ENCODE measurements at places on chromosomes 1 and 21.
A peak's percentile ranks its signal among the peaks of the same experiment; 100 is the strongest.

DNA sequence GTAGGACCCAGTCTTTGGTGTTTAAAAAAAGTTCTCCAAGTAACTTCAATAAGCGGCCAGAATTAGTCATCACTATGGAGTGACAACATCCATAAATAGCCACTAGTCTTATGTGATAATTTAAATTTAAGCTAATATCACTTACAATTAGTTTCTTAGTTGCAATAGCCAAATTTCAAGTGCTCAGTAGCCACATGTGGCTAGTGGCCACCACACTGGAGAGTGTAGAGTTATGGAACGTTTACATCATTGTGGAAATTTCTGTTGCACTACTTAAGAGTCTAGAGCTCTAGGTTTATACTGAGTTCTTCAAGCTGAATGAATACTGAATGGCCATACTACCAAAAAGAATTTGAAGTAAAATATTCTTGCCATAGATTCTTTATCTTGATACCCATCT lies 121.1 kb downstream of the RUNX1 start:
- no peak for DNase-seq

DNA sequence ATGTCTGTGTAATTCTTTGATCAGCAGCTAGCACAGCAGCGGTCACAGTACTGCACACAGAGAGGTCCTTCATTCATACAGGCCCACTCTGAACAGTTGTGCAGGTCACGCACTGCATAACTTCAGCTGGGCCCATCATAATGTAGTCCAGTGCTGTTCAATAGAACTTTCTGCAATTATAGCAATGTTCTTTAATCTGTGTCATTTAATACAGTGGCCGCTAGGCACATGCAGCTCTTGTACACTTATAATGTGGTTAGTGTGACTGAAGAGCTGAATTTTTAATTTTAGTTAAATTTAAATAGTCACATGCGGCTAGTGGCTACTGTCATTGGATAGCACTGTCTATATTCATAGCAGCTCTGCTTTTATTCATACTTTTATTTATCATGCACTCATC lies 48.7 kb upstream of the NFASC start:
- no peak for DNase-seq

DNA sequence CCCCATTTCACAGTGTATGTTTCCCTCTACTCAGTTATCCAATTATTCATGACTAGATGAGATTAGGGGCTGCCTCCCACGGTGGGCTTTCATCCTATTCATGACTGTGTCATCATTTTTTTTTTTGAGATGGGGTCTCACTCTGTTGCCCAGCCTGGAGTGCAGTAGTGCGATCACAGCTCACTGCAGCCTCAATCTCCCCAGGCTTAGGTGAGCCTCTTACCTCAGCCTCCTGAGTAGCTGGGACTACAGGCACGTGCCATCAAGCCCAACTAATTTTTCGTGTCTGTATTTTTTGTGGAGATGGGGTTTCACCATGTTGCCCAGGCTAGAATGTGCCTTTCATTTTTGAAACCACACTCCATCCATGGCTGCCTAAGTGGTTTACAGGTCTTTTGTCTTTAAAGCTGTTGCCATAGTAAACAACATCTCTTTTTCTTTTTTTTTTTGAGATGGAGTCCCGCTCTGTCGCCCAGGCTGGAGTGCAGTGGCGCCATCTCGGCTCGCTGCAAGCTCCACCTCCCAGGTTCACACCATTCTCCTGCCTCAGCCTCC lies 60.0 kb downstream of the PIK3CD start:
- DNase-seq: no peak

GRCh38 chr1:219433001-219433400 lies 179.9 kb downstream of the ZC3H11B start:
- no peak for DNase-seq

DNA sequence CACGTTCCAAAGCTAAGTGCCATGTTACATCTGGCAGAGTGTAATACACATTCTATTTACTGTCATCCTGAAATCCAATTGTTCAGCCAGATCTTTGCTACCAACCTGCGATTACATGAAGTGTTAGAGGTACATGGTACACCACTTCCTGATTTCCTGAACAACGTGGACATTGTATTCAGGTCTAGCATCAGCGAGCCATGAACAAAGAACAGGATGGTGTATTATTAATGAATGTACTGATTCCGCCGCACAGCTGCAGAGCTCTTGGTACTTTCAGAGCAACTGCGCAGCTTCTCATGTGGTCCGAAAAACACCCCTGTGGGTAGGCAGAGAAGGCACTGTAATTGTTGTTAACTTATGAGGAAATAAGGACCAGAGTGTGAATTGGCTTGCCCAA lies 511.4 kb downstream of the AJAP1 start:
- no peak for DNase-seq

- DNase-seq: no peak
These were observed 5.1 kb upstream of the SYTL1 start for GRCh38 chr1:27336756-27337155.

DNA sequence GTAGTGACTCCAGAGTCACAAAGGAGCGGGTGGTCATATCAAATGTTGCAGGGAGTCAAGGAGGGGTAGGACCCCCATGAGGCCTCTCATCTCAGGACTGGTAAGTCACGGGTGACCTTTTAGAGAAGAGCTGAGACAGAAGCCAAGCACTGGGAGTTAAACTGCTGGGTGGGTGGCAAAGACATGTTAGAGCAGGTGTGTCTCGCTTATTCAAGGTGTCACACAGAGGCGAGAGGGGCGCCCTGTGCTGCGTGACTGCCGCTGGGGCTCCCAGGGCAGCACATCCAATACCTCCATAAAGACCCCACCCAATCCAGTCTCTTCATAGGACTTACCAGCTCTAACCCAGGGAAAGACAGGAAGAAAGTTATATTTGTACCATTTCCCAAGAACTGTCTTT lies 15.2 kb downstream of the CASQ2 start:
- no peak for DNase-seq

DNA sequence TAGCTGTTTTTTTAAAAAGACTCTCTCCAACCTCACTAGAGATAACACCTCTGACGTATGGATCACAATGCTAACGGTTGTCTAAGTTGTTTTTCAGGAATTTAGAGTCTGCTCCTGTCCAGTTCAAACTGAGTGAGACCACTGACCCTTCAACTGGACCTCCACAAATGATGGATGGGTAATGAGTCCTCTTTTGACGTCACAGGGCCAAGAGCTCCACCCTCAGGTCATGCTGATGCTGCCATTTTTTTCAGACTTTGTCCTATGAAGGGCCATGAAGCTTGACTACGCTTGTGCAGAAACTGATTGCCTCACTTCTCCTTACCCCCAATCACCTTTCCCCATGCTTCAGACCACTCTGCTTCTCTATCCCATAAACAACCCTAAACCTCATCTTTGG lies 16.6 kb downstream of the GRIK3 start:
- no peak for DNase-seq

GRCh38 chr1:206678490-206678889 lies 6.2 kb upstream of the MAPKAPK2 start:
- no peak for DNase-seq

DNA sequence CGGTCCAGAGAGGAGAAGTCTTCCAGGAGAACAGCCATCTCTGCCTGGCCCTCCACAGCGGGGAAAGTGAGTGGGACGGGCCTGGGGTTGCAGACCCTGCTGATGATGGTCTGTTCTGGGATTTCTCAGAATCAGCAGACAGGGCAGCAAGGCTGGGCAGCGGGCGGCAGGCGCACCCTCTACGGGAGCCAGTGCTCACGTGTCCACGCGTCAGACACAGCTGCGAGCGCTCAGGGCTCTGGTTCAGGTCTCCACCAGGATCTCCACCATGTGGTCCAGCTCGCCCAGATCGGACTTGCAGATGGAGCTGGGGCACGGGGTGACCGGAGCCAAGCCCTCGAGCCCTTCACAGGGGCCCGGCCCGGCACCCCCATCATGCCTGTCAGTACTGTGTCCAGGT lies 5.5 kb downstream of the CLCA4 start:
- DNase-seq: no peak

GRCh38 chr1:2468041-2468472 lies 8.0 kb upstream of the PLCH2 start:
- peak; percentile 56 for DNase-seq

DNA sequence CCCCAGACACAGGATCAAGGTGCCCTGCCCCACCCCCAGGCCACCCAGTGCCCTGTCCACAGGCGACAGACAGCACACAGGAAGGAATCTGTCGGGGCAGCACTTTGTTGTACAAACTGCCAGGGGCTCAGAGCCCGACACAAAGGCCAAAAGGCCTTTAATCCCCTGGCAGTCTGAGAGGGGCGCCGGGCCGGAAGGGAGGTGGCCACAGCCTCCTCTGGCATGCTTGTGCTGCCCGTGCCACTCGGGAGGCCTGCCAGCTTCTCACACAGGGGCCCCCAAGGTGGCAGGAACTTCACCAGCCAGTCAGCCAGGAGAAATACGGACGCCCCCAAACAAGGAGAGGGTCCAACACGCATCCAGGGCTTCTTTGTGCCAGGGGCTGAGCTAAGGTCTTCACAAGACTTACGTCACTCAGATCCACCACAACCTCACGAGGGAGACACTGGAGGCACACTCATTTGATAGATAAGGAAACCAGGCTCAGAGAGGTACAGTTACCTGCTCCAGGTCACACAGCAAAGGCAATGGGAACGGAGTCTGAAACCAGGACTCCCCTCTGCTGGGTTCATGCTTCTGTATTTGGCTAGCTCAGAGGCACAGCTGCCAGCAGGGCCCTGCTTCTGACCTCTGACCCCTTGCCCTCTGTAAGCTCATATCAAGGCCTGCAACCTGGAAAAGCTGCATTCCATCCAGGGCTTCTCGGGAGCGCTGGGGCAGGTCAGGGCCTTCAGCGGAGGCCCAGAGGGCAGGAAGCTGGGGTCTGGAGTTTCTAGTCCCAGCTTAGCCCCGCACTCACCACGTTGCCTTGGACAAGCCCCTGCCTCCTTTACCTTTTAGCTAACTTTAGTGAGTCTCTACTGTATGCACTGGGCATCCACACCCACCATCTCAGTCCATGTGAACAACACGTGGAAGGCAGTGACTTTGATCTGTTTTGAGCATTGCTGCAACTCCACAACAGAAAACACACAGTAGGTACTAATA lies 34.8 kb downstream of the HSPG2 start:
- no peak for DNase-seq

DNA sequence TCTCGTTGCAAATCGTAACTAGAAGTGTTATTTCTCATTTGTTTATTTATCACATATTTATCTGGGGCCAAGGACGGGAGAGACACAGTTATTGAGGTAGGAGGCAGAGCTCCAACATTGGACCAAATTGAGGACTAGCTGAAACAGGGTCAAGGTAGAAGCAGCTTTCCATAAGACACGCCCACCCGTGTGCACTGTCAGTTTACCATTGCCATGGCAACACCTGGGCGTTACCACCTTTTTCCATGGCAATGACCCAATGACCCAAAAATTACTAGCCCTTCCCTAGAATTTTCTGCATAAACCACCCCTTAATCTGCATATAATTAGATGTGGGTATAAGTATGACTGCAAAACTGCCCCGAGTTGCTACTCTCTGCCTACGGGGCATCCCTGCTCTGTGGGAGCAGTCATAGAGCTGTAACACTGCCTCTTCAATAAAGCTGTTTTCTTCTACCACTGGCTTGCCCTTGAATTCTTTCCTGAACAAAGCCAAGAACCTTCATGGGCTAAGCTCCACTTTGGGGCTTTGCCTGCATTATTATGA lies 72.7 kb downstream of the FBXO2 start:
- no peak for DNase-seq

GRCh38 chr1:59504276-59504675 lies 207.4 kb downstream of the FGGY start:
- no peak for DNase-seq

- no peak for DNase-seq
These were observed 49.9 kb downstream of the SNX27 start for GRCh38 chr1:151661751-151662150.

DNA sequence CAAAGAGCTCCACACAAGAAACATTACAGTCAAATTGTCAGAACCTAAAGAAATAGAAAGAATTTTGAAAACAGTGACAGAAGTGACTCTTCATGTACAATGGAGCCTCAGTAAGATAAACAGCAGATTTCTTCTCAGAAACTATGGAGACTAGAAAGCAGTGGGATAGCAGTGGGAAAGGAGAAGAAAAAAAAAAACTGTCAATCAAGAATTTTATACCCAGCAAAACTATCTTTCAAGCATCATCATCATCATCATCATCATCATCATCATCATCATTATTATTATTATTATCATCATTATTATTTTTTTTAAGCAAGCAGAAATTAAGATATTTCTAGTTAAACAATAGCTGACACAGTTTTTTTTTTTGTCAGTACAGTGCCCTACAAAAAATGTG lies 24.2 kb downstream of the CEP170 start:
- DNase-seq: no peak

GRCh38 chr1:5424802-5425703 lies 567.2 kb downstream of the NPHP4 start:
- no peak for DNase-seq

DNA sequence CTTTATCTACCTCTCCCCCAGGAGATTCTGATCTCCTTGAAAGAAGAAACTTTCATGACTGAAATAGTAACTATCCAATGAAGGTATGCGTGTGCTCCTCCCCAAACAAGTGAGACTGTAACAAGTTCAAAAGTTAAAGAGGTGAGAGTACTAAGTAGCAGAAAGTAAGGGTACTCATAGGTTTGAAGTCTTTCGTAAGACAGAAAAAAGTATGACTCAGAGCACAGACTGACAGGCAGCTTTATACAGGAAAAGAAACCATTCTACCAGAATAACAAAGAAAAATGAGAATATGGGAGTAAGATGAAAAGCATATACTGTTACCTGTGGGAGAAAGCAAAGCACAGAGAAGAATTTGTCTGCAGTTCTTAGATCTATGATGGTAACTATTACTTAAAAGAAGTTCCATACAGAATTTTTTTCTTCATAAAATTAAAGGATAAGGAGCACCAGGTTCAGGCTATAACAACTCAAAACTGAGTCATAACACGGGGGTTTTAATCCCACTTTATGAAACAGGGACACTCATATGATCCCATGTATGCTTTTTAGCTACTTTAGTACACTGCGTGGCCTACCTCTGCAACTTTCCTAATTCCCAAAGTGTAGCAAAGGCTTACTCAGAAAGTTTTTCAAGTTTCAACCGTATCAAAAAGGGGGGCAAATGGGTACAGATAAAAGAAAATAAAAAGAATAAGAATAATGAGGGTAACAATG lies 52.0 kb downstream of the FOXJ3 start:
- no peak for DNase-seq

GRCh38 chr1:168050880-168051279 lies 85.8 kb downstream of the GPR161 start:
- no peak for DNase-seq

- no peak for DNase-seq
These were observed 37.1 kb upstream of the CD55 start for GRCh38 chr1:207284209-207284897.

DNA sequence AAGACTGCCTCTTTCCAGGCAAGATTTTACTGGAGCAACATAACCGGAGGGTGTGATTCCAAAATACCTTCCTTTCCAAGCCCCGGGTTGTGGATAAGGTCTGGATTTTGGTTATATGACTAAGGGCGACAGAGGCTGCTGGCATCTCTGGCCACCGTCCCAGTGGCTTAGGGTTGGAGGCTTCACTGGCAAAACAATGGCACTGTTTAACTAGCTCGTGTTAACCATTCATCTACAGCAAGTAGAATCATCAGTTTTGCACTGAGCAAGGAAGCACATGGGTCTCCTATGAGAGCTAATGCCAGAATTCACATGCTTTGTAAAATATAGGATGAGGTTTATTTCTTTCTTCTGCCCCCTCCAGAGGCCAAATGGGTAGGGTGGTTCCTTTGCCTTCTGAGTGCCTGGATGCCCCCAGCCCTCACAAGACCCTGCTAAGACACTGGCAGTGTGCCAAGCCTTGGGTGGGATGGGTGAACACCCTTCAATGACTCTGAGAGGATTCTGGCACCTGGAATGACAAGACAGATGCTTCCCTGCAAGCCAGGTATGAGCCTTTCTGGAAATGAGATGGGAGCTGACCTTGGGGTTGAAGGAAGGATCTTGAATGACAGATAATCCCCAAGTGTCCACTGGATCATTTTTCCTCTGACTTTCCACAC lies 36.8 kb downstream of the DHCR24 start:
- no peak for DNase-seq

All from GM10248 (cell line).